ENCODE measurements at places on chromosomes 3 and 15.

GRCh38 chr3:87468938-87469337, 192.6 kb upstream of the POU1F1 start:
- no peak for DNase-seq

- DNase-seq = no peak
Measured at GRCh38 chr3:152243721-152244516, 24.8 kb upstream of the MBNL1 start.

- no peak for DNase-seq
Measured at GRCh38 chr15:66730168-66731021, 28.4 kb downstream of the SMAD6 start.

DNA sequence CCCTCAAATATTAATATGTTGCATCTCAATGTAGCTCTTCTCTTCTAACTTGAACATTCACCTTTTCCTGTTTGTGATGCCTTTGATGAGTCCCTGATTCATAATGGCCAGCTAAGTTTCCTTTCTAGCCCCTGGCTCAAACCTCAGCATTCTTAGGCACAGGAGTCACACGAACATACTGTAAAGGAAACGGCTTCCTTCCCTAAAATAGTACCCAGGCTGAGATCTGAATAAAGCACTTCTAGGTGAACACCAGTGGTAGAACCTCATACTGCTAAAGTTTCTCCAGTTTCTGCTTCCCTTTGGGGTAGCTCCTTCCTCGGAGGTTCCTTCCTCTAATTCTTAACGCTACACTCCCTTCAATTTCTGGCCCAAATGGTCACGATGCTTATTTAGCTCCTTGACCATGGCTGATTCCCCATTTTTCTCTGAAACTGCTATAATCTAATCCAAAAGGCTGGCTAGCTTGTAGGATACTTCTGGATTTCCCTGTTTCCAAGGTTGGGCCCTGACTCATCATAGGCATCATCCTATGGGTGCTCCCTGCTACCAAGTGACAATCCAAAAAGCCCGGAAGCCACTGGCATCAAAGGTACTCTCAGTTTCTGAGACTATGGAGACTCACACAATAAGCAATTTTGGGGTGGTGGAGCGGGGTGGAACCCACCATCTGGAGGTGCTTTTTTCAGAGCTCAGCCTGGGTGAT, 2.4 kb downstream of the ANAPC13 start:
- DNase-seq = no peak

DNA sequence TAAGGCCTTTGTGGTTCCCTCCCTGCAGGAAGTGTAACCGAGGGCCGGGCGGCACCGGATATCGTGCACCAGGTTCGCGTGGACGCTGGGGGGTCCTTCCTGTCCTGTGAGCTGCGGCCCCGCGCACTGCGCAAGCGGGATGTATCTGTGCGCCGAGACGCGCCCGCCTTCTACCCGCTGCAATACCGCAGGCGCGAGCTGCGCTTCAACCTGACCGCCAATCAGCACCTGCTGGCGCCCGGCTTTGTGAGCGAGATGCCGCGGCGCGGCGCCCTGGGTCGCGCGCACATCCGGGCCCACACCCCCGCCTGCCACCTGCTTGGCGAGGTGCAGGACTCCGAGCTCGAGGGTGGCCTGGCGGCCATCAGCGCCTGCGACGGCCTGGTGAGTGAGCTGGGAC, 35.9 kb downstream of the SAXO2 start:
- no peak for DNase-seq

Data from midbrain (tissue), 1 donor.